ENCODE measurements at places on chromosomes 2 and 18. TPM values are rescaled to one million over a fixed set of nuclear protein-coding genes. Genes with fewer than 3 reads are reported as not detected.

DNA sequence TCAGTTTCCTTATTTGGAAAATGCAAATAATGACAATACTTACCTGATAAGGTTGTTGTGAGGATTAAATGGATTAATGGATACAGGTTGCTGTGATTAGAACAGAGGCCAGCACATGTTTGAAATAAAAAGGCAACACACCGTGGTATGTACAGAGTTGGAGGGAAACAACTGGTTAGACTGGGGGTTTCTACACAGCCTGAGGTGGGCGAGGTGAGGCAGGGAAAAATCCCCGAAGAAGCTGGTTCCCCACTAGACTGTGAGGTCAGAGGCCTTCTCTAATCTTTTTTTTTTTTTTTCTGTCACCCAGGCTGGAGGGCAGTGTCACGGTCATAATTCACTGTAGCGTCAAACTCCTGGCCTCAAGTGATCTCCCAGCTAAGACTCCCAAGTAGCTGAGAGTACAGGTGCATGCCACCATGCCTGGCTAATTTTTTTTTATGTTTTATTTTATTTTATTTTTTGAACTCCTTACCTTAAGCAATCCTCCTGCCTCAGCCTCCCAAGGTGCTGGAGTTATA is 1.2 kb upstream of the E2F6 start:
- H3K4me3 ChIP-seq: no peak overlapping the region
- no peaks in the 10 kb centered on the region for H3K27me3 ChIP-seq
- H3K4me1 ChIP-seq: peaks cover 35% of the 10 kb centered on the region
- DNase-seq: no peak

GRCh38 chr2:239307221-239307569 is 93.6 kb downstream of the HDAC4 start:
- H3K27me3 ChIP-seq: no peaks in the 10 kb centered on the region
- H3K36me3 ChIP-seq: no peaks in the 10 kb centered on the region
- H3K27ac ChIP-seq: no peak overlapping the region
- peaks cover 20% of the 10 kb centered on the region for H3K4me1 ChIP-seq

Gene KIF1A
- total RNA-seq: 60.0 TPM

DNA sequence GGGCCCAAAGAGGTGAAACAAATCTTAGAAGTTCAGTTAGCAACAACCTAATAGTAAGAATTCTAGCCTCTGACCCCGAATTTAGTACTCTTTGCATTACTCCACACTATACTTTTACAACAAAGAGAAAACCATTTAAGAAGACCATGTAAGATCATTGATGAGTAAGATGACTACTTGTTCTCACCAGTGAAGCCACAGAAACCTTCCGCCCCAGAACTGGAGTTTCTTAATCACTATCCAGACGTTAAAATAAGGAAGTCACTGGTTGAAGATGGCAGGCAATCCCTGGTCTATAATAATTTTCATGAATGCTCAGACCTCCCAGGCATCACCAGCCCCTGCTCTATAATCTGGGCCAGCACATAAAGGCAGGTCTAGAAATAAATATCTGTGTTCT is 95.0 kb downstream of the TMEM163 start:
- no peaks in the 10 kb centered on the region for H3K4me1 ChIP-seq
- no peak for DNase-seq

Gene LYPD1
- total RNA-seq: 4.1 TPM

GRCh38 chr2:63741884-63742579 is 99.7 kb upstream of the UGP2 start:
- no peak overlapping the region for H3K4me3 ChIP-seq
- peak overlapping the region; percentile 72 for H3K27ac ChIP-seq
- no peaks in the 10 kb centered on the region for H3K36me3 ChIP-seq
- peaks cover 26% of the 10 kb centered on the region for H3K4me1 ChIP-seq
- no peaks in the 10 kb centered on the region for H3K27me3 ChIP-seq

GRCh38 chr2:121082191-121082590 is 202.8 kb downstream of the TFCP2L1 start:
- H3K36me3 ChIP-seq: no peaks in the 10 kb centered on the region
- no peak overlapping the region for H3K27ac ChIP-seq
- H3K4me1 ChIP-seq: no peaks in the 10 kb centered on the region
- no peak overlapping the region for H3K4me3 ChIP-seq
- no peak for DNase-seq
- H3K27me3 ChIP-seq: peaks cover 24% of the 10 kb centered on the region

- peak overlapping the region; percentile 89 for H3K27ac ChIP-seq
- H3K4me3 ChIP-seq: peak overlapping the region; percentile 42
- no peaks in the 10 kb centered on the region for H3K36me3 ChIP-seq
- H3K27me3 ChIP-seq: no peaks in the 10 kb centered on the region
- no peak for DNase-seq
Observed at GRCh38 chr18:62760403-62760734, 45.0 kb downstream of the PHLPP1 start.

- no peak overlapping the region for H3K4me3 ChIP-seq
- peaks cover 15% of the 10 kb centered on the region for H3K27me3 ChIP-seq
- H3K4me1 ChIP-seq: peaks cover 6% of the 10 kb centered on the region
- no peak overlapping the region for H3K27ac ChIP-seq
Observed at GRCh38 chr2:10909050-10909995, 2.4 kb upstream of the KCNF1 start.

DNA sequence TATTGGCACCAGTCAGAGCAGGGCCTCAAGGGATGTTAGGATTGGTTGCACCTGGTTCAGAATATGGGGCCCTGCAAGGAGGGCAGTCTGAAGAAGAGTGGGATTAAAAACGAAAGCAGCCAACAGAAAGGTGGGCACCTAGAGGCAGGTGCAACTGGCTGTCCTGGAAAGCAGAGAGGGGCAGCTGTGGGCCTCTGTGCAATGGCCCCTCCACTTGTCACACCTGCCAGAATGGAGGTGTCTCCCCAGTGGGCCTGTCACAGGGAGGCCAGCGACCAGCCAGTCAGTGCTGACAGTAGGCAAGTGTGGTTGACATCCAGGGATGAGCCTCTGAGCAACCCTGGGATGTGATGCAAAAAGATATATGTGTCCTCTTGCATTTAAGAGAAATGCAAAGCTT is 37.7 kb downstream of the INPP4A start:
- no peak overlapping the region for H3K27ac ChIP-seq
- no peaks in the 10 kb centered on the region for H3K27me3 ChIP-seq
- H3K4me3 ChIP-seq: no peak overlapping the region
- no peaks in the 10 kb centered on the region for H3K36me3 ChIP-seq
- H3K4me1 ChIP-seq: peaks cover 50% of the 10 kb centered on the region
- no peak for DNase-seq

Gene MYO5B
- 0.97 TPM for total RNA-seq

DNA sequence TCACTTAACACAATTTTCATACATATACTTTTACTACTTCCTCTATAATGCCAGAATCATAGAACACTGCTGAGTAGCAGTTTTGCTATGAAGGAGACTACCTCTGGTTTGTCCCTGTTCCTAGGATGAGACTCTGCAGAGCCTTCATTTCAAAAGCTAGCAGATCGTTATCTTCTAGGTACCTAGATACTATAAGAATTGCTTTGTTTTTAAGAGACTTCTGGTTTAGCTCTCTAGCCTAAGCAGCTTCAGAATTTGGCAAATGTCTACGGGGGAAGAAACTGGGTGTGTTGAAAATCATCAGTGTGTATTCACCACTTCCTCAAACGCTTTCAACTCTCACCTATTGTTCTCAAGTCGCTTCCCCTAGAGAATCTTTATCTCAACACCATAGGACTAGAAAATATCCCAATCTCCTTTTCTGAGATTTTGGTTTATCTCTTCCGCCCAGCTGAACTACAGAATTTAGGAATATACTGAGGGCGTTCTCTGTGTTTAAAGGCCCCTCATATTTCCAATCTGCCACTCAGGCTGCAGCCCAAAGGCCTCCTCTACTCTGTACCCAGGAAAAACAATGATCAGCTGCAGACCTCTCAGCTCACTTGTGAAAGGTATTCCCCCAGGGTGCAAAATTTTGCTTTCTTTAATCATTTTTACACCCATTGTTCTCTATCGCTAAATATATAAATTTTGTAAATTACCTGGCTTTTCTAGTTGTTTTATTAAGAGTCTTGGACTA is 28.7 kb downstream of the SMAD2 start:
- no peak overlapping the region for H3K27ac ChIP-seq
- peaks cover 31% of the 10 kb centered on the region for H3K4me1 ChIP-seq
- no peak for DNase-seq
- H3K36me3 ChIP-seq: peaks cover 6% of the 10 kb centered on the region

DNA sequence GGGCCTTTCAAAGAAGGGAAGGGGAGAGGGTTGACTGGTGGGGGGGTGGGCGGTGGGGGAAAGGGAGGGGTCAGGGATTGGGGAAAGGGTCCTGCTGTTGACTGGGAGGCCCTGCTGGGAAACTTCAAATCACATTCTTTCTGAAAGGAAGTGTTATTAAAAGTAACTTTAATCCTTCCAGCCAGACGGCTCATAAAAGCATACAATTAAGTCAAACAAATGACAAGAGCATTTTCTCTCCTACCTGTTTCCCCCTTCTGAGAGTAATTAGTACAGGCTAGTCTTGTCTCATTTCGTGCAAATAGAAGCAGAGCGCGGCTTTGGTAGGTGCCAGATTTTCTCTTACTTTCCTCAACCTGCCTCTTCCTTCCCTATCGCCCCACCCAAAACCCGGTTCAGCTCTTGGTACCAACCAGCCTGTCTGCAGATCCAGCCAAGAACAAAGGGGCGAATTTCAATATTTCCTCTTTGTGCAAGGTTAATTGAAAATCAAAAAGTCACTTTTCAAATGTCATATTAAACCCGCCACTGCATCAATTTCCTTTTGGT is 2112.6 kb upstream of the PIK3C3 start:
- no peaks in the 10 kb centered on the region for H3K36me3 ChIP-seq
- DNase-seq: no peak
- peaks cover 32% of the 10 kb centered on the region for H3K4me1 ChIP-seq

Gene PMAIP1
- 4.1 TPM for total RNA-seq

Gene CRACDL
- 17.0 TPM for total RNA-seq

DNA sequence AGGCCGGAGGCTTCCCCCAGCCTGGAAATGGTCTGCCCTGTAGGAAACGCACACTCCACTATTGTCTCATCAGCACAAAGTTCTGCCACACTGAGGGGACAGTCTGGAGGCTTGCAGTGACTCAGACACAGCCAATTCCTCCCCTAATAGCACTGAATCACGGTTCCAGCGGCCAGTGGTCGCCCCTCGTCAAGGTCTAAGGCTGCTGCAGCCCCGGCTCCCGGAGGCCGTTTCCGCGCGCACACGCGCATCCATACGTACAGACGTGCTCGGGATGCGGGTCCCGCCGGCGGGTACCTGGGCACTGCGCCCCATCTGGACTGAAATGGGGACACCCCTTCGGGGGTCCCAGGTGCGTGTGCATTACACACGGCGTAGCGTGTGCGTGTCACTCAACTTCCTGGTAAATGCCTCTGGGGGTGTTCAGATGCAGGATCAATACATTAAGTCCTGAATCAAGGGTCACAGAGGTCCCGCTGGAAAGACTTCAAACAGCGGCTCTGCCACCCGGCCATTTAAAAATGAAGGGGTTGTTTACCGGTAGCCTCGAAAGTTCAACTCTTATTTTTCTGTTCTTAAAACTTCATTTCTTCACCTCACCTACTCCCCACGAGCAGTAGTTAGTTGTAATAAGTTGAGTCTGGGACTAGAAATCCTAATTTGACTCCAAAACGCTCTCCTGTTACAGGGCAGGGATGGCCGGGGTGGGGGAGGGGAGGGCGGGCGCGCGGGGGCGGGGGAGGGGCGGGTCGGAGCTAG is 572 bp upstream of the ZNF516 start:
- H3K27me3 ChIP-seq: no peaks in the 10 kb centered on the region
- DNase-seq: no peak
- peaks cover 15% of the 10 kb centered on the region for H3K4me1 ChIP-seq
- H3K27ac ChIP-seq: no peak overlapping the region
- peak overlapping the region; percentile 83 for H3K4me3 ChIP-seq
- H3K36me3 ChIP-seq: no peaks in the 10 kb centered on the region

- H3K27ac ChIP-seq: no peak overlapping the region
- no peaks in the 10 kb centered on the region for H3K27me3 ChIP-seq
- peaks cover 47% of the 10 kb centered on the region for H3K36me3 ChIP-seq
- no peak overlapping the region for H3K4me3 ChIP-seq
- peaks cover 47% of the 10 kb centered on the region for H3K4me1 ChIP-seq
- no peak for DNase-seq
Observed at GRCh38 chr2:36476411-36476810, 120.8 kb downstream of the CRIM1 start.

- H3K27ac ChIP-seq: no peak overlapping the region
- no peak for DNase-seq
- no peak overlapping the region for H3K4me3 ChIP-seq
- H3K36me3 ChIP-seq: peaks cover 16% of the 10 kb centered on the region
Observed at GRCh38 chr2:191682126-191682525, 4.2 kb downstream of the NABP1 start.

DNA sequence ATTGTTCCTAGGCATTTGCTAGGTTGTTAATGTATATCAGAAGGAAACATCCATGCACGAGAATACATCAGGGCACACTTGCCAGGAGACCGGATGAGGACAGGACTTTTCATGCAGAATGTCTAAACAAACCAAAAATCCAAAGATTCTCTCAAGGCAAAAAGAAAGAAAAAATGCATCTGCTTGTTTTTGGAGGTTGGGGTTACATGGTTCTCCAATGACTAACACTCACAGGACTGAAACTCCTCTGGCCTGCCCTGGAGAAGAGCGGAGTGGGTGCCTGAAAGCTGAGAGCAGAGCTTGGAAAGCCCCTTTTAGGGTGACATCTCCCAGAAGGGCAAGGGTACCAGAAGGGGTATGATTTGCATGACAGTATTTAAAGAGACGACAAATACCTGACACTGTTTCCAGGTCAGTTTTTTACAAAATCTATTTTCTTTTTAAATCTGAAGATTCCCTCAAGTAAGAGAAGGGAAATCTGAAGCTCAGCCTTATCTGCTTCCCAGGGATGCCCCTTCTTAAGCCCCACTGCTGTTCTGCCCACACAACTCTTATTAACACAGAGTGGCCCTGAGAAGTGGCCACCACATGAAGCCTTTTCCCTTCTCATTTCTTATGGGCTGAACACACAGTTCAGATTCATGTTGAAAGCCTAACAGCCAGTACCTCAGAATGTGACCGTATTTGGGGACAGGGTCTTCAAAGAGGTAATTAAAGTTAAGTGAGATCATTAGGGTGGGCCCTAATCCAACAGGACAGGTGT is 216.4 kb downstream of the STK39 start:
- peak overlapping the region; percentile 98 for H3K27ac ChIP-seq
- no peaks in the 10 kb centered on the region for H3K27me3 ChIP-seq
- peak overlapping the region; percentile 27 for H3K4me3 ChIP-seq
- DNase-seq: no peak
- H3K4me1 ChIP-seq: peaks cover 68% of the 10 kb centered on the region

DNA sequence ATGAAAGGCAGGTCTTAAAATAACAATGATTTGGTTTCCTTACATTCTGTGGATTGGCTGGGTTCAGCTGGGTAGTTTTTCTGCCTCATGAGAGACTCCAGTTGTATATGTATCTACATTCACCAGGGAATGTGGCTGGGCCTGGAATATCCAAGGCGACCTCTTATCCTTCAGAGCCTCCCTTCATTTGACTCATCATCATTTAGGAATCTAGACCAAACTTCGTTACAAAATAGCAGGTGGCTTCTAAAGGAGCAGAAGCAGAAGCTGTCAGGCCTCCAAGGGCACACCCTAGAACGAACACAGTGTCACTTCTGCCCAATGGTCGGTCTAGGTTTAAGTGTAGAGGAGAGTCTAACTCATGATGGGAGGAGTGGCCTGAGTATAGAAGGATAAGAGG is 204.2 kb downstream of the EN1 start:
- no peak overlapping the region for H3K27ac ChIP-seq
- no peaks in the 10 kb centered on the region for H3K4me1 ChIP-seq
- no peaks in the 10 kb centered on the region for H3K36me3 ChIP-seq

GRCh38 chr18:46732201-46732600 is 24.7 kb downstream of the ST8SIA5 start:
- no peak overlapping the region for H3K4me3 ChIP-seq
- peaks cover 10% of the 10 kb centered on the region for H3K27me3 ChIP-seq
- H3K4me1 ChIP-seq: no peaks in the 10 kb centered on the region
- H3K36me3 ChIP-seq: peaks cover 5% of the 10 kb centered on the region

- no peaks in the 10 kb centered on the region for H3K36me3 ChIP-seq
- no peak overlapping the region for H3K4me3 ChIP-seq
- peaks cover 7% of the 10 kb centered on the region for H3K27me3 ChIP-seq
- H3K4me1 ChIP-seq: no peaks in the 10 kb centered on the region
Observed at GRCh38 chr18:29459972-29460371, 1283.0 kb upstream of the CDH2 start.
